ENCODE measurements at places on chromosomes 12 and 14.
A peak's percentile ranks its signal among the peaks of the same experiment; 100 is the strongest.

DNA sequence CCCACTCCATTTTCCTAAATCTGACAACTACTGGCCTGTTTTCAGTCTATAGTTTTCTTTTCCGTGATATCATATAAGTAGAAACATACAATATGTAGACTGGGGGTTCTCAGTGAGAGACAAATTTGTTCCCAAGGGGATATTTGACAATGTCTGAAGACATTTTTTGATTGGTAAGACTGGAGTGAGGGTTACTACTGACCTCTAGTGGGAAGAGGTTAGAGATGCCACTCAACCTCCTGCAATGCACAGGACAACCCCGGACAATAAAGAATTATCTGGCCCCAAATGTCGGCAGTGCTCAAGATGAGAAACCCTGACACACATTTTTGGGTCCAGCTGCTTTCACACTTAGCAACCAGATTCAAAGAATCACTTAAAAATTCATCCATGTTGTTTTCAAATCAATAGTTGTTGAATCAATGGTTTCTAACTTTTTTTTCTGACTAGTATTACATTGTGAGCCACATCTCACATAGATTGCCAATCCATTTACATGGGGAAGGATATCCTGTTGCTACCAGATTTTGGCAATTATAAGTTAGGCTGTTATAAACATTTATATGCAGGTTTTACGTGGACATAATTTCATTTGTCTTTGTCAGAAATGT lies 307.1 kb downstream of the RPL10L start:
- no peak for DNase-seq

DNA sequence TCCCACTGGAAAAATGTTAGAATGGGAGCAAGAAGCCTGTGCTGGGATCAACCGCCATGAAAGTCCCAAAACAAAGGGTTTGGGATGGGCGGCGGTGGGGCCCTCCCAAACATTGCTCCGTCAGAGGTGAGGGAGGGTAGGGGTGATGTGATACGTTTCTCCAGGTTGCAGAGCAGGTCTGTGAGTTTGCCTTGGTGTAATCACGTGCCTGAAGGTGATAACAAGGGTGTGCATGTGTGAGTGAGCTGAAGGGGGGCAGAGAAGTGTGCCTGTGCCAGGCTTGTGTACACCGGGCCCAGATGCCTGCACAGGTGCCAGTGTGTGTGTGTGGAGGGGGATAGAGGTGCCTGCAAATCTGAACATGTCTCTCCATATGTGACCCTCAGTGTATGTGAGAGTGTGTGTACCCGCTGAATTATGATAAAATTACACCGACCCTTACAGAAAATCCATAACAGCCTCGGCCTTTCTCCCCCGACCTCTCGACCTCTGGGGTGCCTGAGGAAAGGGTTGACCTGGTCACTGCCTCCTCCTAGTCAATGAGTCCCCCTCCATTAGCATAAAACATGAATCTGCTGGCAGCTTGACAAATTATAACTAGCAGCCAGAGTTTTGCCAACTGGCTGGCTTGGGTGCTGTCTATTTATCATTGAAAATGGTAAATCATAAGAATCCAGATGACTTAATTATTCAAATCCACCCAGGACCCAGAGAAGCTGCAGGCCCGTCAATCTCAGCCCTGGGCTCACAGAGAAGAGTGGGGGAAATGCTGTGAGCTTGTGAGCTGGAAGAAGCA lies 55.6 kb downstream of the SMUG1 start:
- no peak for DNase-seq

GRCh38 chr12:26576266-26576665 lies 256.7 kb downstream of the ITPR2 start:
- DNase-seq, result no peak

- no peak for DNase-seq
Measured at GRCh38 chr12:14284184-14284722, 81.2 kb upstream of the ATF7IP start.

- DNase-seq, result no peak
Measured at GRCh38 chr12:18146363-18146762, 56.4 kb upstream of the RERGL start.

GRCh38 chr14:73759183-73759713 lies 45.1 kb upstream of the PNMA1 start:
- DNase-seq, result peak; percentile 71

DNA sequence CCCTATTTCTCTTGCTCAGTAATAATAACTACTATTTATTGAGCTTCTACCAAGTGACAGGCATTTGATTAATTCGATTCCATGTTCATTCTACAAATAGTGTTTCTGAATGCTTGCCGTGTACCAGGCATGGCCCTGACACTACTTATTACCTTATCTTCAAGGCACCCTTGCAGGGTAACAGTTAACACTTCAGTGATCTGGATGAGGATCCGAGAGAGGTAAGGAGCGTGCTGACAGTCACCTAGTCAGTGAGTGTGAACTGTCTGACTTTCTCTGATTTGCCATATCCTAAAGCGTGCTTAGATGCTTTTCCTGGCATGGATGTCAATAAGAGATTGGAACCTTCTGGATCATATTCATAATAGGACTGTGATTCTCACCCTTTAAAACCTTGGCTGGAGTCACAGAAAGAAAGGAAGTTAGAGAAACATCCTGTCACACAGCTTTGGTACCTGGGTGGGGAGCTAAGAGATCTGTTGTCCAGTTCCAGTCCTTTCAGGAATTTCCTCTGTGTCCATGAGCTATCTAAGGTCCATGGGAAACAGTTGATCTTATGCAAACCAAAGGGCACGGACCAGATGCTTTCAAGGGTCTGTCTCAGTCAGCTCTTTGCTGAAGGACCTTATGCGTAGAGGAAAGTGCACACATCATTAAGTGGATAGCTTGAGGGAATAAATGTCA lies 54.8 kb downstream of the PPFIBP1 start:
- DNase-seq, result no peak

DNA sequence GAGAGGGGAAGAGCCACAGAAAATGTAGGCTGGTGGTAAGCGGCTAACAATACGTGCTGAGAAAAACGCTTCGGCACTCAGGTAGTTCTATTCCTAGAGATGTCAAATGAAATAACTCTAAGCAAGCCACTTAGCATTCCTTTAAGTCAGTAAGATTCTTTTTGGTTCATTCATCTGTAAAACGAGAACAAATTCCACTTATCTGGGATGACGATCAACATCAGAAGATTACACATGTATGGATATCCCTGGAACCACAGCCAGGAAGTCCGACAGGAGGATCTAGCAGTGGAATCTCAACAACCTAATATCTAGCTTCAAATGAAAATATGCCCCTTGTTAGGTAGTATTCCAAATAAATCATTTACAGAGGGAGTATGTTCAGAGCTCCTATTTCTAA lies 74.6 kb upstream of the CDKN3 start:
- no peak for DNase-seq

- no peak for DNase-seq
Measured at GRCh38 chr14:90839024-90839888, 23.0 kb upstream of the TTC7B start.

- DNase-seq, result no peak
Measured at GRCh38 chr12:127381681-127382080, 885.3 kb upstream of the TMEM132C start.

GRCh38 chr14:69980457-69981425 lies 101.5 kb downstream of the SMOC1 start:
- no peak for DNase-seq

DNA sequence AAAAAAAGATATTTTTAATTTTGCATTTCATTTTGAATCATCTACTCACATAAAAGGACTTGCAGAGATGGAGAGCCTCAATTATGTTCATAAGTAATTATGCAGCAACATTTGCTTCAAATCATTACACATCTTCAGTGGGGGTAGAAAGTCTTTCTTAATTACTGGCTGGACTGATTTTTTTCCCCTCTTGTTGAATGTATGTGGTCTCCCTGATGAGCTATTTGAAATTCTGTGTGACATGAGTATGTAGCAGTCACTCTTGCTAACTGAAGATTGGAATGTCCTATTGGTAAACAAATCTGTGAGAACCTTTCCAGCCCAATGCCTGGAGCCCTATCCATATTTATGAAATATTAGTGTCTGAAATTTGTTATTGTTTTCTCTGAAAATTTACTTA lies 139.8 kb downstream of the TMTC2 start:
- DNase-seq, result no peak

- DNase-seq, result peak; percentile 38
Measured at GRCh38 chr14:60102389-60102788, 10.7 kb downstream of the PCNX4 start.

DNA sequence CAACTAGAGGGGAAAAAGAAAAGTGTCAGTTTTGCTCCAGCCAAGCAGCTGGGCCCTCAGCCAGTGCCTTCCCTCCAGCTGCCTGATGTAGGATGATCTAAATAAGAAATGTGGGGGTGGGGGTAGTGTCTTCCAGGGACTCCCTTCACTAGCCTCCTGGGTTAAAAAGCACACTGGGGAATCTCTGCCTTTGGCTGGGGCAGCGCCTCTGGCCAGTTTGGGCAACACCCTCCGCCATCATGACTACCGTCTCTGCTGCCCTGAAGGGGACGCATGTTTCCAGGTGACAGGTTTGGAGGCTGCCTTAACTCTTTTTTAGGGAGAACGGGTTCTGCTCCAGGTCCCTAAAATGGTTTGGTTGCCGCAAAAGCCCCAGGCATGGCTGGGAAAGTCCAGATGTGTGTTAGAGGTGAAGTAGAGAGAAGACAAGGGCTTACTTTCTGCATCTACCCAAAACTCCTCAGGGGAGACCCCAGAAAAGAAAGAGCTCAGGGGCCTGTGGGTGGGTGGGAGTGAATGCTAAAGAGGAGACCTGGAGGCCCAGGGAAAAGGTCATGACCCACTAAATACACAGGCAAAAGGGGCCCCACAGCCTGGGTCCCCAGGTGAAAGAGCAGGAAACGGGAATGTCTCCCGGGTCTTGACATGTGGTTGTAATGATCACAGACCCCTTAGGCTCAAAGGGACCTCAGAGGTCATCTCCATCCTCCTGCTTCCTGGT lies 132.8 kb upstream of the CCND2 start:
- no peak for DNase-seq

DNA sequence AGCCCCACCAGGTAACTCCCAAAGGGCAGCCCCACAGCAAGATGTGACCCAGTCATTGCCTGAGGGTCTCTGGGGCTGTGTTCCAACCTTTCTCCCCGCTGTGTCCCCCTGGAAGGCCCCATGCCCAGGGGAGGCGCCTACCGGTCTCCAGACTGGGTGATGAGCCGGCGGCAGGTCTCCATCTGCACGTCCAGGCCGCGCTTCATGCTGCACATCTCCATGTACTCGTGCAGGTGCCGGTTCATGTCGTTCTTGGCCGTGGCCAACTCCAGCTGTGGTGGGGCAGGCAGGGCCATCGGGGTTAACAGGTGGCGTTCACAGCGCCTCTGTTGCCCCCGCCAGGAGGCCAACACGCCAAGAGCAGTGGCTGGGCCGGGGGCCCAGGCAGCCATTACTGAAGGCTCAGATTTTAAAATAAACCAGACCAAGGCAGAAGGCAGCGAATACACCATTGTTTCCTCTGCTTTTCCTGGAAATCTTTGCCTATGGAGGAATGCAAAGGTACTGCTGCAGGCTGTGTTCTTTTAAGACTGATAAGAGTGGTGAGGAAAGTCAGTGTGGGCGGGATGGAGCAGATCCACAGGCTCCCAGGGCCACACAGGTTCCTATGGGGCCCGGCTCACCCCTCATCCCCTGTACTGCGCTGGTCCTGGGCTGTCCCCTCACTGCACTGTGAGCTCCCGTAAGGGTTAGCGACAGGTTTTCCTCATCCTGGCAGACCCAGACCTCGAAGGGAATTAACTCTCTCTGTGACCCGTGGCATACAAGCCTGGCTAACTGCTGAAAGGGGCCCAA lies 7.3 kb downstream of the GAPDH start:
- no peak for DNase-seq

GRCh38 chr12:52798003-52798670 lies 2.2 kb upstream of the KRT3 start:
- DNase-seq, result peak; percentile 61

GRCh38 chr14:39246618-39247017 lies 12.9 kb downstream of the MIA2 start:
- DNase-seq, result no peak

DNA sequence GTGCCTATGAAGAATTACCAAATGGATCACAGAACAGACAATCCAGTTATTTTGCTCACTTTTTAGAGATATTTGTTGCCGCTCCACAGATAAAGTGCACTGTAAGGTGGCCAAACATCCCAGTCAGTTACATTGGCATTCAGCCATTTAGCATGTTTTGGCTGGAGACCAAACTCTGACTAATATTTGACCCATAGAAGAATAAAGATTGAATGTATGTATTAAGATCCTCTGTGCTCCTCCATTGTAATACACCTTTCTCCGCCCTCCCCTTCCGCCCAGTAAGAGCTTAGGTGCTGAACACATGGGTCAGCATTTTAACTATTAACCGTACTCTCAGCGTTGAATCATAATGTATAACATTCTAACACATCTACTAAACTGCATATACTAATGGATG lies 163.4 kb downstream of the ANO6 start:
- peak; percentile 55 for DNase-seq

DNA sequence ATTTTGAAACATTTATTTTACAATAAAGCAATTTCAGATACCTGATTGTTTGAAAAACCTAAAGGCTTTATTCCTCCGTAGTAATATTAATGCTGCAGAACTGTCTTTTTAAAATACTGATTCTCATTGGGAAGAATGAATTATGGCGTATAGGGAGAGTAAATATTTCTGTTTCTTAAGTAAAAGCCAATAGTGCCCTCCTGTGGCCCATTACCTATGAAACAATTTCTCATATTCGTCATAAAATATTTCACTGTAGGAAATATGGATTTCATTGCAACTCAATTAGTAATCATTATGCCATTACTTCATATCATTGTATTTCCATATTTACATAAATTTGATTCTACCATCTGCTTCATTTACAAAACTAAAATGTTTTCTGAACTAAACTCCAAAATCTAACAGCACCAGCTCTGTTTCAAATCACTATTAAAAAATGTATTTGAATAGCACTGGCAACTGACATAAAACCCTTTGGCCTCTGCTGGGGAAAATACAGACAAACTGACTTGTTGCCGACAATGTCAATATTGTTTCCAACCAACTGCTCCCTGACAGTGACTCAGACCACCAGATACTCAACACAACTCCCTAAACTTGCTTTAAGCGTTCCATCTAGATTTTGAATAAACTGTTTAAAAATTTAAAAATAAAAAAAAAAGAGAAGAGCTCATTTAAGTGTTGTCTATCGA lies 290.3 kb downstream of the NAV3 start:
- no peak for DNase-seq

- no peak for DNase-seq
Measured at GRCh38 chr12:96590970-96591369, 101.6 kb downstream of the CFAP54 start.

GRCh38 chr14:89137526-89138163 lies 279.4 kb downstream of the FOXN3 start:
- DNase-seq, result peak; percentile 92

DNA sequence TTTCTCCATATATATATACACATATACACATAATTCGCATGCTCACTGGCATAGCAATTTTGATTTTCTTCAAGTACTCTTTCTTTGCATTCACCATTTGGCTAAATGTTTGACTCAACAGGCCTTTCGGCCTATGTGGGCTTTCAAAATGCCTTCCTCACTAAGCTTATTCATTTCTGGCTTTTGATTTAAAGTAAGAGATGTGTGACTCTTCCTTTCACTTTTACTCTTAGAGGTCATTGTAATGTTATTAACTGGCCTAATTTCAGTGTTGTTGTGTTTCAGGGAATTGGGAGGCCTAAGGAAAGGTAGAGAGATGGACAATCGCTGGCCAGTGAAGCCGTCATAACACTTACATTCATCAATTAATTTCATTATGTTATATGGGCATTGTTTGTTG lies 14.5 kb upstream of the KLRD1 start:
- no peak for DNase-seq

- DNase-seq, result no peak
Measured at GRCh38 chr12:13079440-13079906, 24.0 kb downstream of the GSG1 start.
